Muscle of arm (tissue), 14 donors: ENCODE measurements at places on chromosomes 2 and 18.

GRCh38 chr18:59065684-59066083 is 74.0 kb upstream of the SEC11C start:
- no peak for DNase-seq

DNA sequence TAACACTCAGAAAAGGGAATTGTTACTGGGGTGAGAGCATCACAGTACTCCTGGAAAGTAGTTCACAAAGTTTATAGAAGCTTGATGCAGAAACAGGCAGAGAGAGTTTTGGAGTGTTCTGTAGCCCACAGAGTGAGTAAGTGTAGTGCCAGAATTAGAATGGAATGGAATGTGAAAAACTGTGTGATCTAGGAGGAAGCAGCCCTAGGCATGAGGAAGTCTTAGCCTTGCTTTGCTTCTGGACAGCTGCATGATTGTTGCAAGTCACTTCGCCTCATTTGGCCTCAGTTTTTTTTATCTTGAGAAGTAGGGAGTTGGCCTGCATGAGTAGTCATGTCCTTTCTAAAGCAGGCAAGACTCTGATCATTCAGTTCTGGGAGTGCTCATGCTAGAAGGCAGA is 10.9 kb downstream of the SERPINB12 start:
- peak; percentile 15 for DNase-seq

GRCh38 chr2:148508878-148509287 is 135.7 kb upstream of the EPC2 start:
- no peak for DNase-seq

- no peak for DNase-seq
These were observed 86.0 kb downstream of the GALNT14 start for GRCh38 chr2:31052284-31052683.

DNA sequence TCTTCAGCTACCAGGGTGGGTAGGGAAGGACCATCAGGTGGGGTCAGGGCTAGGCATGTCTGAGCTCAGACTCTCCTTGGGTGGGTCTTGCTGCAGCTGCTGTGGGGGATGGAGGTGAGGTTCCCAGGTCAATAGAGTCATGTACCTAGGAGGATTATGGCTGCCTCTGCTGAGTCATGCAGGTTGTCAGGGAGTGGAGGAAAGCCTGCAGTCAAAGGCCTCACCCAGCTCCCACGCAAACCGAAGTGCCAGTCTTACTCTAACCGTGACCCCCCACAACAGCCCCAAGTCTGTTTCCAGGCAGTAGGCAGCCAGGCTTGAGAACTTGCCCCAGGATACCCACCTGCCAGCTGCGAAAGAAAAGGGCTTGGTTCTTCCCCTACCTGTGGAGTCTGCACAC is 113.6 kb upstream of the GALNT5 start:
- no peak for DNase-seq

GRCh38 chr2:183081911-183082310 is 3.4 kb downstream of the DUSP19 start:
- DNase-seq: no peak
